DMS79 treated with DMSO at 0.1 percent for 48 hours (cell line): ENCODE measurements at places on chromosomes 4 and X.

GRCh38 chrX:107729558-107730297 lies 45.9 kb downstream of the TSC22D3 start:
- peak; percentile 7 for DNase-seq

DNA sequence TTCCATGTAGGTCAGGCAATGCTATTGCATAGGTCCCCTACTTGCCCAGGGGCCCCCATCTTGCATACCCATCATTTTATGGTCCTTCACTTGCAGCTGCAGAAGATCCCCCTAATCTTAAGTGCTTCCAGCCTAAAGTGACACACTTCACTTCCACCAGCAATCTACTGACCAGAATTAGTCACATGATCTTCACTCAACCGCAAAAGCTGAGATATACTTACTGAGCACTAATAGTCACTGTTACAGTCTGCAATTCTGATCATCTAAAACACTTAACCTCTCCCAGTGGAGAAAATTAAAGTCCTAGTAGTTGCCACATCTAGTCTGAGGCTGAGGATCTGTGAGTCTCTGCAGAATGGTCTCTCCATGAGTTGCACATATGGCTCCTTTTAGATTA lies 82.1 kb downstream of the AREG start:
- peak; percentile 97 for DNase-seq

- DNase-seq, result no peak
These were observed 17.0 kb upstream of the TMEM33 start for GRCh38 chr4:41918278-41918677.

DNA sequence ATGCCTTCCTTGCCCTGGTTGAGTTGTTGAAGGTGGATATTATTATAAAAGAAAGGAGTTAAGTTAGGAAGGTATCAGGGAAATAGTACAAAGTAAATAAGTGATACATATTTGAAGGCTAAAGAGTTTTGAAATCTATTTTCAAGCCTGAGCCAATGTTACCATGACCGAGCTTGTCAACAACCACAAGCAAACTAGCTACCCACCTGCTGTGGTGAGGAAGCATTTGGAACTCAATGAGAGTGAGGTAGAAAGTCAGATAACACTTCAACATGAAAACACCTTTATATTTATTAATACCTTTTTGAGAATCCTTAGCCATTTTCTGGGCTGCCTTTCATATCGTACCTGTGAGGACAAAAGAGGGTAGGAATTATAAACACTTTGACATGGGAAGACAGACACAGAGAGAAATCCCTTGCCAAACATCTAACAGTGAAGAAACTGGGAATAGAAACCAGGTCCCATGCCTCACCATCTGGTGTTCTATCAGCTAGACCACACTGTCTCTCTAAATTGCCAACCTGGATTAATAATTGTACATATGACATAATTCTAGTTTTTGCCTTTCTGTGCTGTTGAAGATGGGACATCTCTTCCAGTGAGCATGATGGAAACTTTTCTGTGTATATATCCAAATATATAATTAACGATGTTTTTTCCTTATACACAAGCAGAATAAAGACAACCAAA lies 606.4 kb upstream of the NR3C2 start:
- DNase-seq, result no peak

DNA sequence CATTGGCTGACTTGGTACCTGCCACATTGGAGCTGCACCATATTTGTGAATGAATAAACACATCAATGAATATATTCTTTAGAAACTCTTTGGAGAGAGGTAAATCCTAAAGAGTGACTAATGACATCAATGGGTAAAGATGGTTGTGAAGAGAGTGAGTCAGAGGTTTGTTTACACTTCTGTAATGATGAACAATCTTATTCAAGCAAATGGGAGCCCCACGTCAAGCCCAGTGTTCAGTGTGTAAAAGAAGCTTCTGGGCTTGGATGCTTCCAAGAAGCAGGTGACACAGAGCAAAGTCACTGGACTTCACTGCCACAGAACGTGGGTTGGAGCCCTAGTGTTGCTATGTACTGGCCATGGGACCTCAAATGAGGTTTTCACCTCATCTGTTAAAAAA lies 319.0 kb downstream of the STK32B start:
- DNase-seq, result no peak

GRCh38 chrX:140766024-140766611 lies 56.6 kb downstream of the LINC00632 start:
- no peak for DNase-seq

GRCh38 chrX:96650023-96650422 lies 34.6 kb upstream of the DIAPH2 start:
- no peak for DNase-seq

DNA sequence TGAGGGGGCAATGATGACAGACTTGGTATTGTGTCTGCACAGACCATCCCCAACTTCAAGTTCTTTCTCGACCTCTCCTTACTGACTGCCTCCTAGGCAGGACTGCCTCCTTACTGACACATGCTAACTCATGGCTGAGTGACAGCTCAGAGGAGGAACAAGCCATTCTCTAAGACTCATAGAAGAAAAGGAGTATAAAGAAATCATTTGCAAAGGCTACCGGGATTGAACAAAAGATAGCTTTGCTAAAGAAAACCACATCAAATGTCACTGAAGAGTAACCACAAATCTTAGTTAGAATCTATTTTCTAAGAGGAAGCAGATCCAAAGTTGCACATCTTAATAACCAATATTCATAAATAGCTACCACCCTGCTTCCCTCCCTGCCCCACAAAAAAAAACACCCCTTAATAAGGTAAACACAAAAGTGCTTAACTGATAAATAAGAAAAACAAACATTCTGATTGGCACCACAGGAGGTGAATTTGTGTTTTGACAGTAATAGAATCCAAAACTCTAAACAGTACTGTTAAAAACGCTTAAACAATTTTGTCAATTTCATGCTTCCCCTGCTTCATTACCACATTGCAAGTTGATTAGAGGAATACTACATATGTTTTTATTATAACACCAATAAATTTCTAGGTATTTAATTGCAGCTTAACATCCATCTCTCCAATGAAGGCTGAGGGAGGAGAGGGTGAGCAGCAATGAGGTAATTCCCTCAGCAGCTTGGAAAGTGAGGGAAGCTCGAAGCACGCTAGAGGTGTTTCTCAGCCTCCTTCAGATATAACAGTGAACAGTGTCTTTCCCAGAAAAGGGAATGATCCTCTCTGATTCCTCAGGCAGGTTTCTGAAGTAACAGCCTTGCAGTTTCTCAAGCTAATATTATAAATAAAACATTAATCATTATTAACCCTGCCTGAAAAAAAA lies 160.0 kb downstream of the HNRNPD start:
- DNase-seq, result no peak

- DNase-seq, result no peak
These were observed 15.2 kb downstream of the SNX25 start for GRCh38 chr4:185224597-185224996.

DNA sequence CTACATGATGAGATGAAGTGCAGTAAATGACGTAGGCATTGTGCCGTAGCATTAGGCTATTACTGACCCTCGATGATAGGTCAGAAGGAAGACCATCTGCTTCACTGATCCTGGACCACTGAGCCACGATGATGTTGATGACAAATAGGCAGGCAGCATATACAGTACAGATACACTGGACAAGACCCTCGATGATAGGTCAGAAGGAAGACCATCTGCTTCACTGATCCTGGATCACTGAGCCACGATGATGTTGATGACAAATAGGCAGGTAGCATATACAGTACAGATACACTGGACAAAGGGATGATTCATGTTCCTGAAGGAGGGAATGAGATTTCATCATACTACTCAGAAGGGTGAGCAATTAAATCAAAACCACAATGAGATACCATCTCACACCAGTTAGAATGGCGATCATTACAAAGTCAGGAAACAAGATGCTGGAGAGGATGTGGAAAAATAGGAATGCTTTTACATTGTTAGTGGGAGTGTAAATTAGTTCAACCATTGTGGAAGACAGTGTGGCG lies 50.9 kb downstream of the BEND4 start:
- DNase-seq, result no peak

DNA sequence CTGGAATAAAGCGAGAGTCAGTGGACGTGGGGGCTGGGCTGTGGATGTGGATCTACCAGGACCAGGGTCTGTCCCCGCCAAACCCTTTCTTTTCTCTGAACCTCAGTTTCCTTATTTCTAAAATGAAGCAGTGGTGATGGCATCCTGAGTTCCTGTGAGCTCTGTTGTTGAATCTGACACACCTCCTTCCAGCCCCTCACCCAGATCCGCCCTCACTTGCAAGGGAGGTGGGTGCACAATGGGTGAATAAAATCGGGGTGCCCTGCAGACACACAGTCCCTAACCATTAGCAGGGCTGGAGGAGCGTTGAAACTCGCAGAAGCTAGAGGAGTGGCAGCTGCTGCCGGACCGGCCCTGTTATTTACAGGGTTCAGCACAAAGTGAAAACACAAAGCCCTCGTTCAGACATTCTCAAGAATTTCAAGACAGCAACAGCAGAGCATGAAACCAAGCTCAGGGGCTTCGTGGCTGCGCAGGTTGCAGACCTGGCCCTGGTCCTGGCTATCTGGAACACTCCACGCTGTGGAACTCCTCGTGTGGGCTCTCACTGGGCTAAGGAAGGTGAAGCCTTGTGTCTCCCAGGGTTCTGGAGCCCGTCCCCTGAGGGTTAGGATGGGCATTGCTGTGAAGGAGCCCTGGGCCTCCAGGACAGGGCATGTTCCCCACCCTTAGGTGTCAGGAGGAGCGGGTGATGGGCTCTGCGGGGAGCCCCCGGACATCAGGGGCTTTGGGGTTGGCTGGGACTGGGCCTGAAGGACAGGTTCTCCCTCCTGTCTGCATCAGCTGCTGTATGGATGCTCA lies 42.9 kb downstream of the PSAPL1 start:
- DNase-seq, result peak; percentile 13

GRCh38 chr4:110815950-110816349 lies 193.1 kb upstream of the PITX2 start:
- DNase-seq, result no peak

DNA sequence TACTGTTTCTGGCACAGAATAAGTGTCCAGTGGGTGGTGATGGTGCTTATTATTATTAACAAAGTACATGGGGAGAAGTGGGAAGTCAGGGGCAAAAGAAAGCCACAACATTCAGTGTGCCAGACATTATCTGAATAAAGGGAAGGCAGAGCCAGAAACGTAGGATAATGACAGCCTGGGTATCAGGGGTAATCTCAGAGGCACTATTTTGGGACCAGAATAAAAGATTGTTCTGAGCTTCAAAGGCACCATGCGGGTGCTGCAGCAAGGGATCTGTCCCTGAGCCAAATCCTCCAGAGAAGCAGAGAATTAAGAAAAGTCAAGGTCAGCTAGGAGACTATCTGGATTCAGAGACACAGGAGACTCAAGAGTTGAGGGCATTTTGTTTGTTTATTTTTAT lies 328.8 kb upstream of the GATB start:
- no peak for DNase-seq

GRCh38 chr4:104128850-104129213 lies 365.9 kb downstream of the CXXC4 start:
- DNase-seq, result no peak

GRCh38 chr4:78136109-78137081 lies 79.3 kb downstream of the FRAS1 start:
- no peak for DNase-seq
